ENCODE measurements at places on chromosomes 6 and 20.

DNA sequence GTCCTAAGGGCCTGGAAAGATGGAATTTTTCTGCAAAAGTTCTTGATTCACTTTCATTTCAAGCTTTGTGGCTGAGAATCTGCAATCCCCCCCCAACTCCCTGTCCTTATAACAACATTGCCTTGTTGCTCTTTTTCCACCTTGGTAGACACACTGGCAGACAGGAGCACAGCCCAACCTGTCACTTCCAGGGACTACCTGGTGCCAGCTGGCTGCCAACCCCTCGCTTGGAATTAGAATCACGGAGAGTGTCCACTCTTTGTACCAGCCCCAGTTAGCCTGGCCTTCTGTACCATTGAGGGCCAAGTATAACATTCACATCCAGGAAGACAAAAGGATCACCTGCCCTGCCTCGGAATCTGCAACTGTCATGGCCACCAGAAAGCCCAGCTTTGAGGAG is 74.7 kb downstream of the POPDC3 start:
- ATAC-seq = no peak

GRCh38 chr20:48652961-48653705 is 174.7 kb downstream of the PREX1 start:
- no peak for ATAC-seq

DNA sequence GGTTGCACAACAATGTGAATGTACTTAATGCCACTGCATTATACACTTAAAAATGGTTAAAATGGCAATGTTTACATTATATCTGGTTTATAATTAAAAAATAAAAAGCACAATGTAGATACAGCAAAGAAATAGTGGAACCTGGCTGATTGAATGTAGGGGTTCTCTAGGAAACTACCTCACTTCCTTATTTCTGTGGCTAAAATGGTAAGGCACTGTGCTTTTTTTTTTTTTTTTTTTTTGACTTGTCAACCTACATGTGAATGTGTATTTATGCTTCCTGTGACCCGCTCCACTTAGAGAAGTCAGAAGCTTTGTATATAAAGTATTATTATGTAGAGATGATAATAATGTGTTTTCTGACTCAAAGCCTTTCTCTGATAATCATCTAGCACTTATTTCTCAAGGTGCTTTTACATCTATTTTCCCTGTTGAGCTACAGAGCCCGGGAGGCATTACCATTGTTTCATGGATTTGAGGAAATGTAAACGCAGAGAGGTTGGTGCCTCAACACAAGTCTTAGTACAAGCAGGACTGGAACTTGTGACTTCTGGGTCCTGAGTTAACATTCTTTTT is 55.0 kb downstream of the SOX4 start:
- ATAC-seq = no peak

GRCh38 chr6:130500693-130501092 is 134.9 kb downstream of the TMEM200A start:
- peak; percentile 98 for ATAC-seq

- ATAC-seq = no peak
Observed at GRCh38 chr20:957544-957943, 41.4 kb upstream of the ANGPT4 start.

DNA sequence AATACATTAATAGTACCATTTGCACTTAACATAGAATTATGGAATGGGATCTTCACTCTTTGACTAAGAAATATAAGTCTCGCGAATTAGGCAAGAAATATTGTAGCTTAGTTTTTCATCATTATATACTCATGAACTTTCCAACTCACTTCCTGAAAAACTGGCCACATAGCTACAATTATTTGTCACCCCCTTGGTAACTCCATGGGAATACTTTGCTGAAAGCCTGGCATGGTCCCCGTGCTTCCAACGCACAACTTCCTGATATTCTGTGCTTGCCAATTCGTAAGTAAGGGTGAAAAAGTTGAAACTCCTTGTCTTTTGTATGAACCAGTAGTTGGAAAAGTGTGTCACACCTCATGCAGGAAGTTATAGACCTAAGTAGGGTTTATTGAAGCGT is 23.7 kb upstream of the HLA-DQA1 start:
- no peak for ATAC-seq

DNA sequence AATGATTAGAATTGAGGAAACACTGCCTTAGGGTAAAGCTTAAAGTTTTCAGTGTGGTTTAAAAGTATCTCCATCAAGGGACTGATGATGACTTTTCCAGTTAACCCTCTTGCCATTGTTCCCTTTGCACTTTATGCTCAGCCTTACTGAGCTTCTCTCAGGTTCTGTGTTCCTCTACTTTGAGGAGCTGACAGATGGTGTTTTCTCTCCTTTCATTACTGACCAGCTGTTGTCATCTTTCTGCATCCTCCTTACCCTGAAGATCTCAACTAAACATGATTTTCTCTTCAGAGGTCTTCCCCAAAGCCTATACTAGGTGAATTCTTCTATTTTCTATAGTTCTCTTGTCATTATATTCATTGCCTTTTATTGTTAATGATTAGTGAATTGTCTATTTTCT is 475.6 kb upstream of the SYNCRIP start:
- no peak for ATAC-seq

GRCh38 chr6:467671-468082 is 76.1 kb downstream of the IRF4 start:
- ATAC-seq = no peak

DNA sequence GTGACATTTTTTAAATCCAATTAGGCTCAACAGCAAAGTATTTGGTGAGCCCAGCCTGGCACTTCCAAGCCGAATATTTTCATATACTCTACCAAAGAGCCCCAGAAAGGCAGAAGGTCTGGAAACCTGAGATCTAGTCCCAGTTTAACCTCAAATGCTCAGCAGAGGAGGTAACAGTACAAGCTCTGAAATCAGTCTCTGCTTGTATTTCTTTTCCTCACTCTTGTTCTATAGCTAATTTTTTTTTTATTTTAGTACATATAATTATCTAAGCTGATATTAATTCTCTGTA is 9.1 kb downstream of the SOD2 start:
- no peak for ATAC-seq

DNA sequence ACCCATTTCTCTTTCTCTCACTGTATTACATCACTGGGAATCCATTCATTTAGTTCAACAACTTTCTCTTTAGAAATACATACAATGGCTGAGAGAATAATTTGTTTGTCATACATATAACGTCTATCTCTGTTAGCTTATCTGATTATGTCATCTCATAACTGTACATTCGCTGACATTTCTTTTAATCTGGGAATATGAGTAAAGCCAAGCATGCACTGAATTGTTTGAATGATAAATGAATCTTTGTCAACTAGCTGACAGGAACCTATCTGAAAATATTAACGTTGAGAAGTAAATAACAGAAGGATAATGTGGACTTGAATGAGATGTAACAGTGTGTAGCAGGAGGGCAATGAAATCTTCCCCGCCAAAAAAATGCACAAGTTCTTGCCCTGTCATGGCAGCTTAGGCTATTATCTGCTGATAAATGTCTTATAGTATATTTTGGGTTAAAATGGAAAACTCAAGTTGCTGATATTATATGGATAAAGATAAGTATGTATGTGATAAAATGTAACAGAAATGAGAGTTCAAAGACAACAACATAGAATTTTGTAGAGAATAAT is 581.2 kb upstream of the ADGRB3 start:
- no peak for ATAC-seq

DNA sequence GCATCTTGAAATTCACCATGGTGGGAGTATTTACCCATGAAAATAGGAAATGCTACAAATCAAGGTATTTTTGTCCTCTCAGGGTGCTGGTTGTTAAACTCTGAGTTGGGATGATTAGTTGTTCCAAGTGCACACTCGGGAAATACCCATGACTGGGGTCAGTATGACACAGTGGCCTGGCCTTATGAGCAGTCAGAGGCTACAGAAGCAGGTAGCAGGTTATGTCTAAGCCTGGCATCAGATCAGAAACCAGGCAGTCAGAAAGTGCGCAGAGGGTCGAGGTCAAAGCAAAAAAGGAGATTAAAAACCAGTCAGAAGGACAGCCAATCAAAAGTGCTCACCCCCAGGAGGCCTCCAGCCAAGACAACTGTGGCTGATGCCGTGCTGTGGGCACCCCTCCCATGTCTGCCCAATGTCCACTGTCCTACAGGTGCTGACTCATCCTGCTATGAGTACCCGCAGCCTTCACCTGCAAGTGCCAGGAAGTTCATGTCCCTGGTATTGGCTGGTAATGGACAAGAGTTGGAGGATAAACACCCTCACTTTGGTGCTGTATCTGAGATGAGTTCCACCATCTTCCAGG is 117.4 kb upstream of the SLC24A3 start:
- no peak for ATAC-seq

DNA sequence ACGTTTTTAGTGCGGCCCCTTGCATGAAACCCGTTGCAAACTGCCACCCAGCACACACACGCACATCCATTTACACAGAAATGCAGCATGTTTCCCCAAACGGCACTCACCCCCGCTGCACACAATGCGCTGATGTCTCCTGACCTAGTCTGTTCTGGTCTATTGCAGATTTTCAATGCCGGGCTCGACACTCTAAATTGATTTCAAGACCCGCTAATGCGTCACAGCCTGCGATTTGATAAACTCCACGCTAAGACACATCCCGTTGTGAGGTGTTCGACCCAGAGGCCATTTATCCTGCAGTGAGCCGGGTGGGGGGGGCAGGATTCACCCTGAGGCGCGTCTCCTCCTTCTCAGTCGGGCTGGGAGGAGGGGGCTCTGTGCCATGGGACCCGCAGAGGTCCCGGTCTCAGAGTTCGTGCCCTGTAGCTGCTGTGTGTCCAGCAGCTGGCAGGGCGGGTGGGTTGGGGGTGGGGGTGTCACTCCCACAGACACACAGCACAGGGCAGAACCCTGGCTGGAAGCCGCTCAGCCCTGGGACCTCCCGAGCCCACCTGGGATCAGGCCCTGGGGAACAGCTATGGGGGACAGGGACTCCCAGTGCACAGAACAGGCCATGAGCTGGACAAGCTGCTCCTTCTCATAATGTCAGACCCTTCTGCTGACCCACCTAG is 367.9 kb downstream of the PREX1 start:
- no peak for ATAC-seq

DNA sequence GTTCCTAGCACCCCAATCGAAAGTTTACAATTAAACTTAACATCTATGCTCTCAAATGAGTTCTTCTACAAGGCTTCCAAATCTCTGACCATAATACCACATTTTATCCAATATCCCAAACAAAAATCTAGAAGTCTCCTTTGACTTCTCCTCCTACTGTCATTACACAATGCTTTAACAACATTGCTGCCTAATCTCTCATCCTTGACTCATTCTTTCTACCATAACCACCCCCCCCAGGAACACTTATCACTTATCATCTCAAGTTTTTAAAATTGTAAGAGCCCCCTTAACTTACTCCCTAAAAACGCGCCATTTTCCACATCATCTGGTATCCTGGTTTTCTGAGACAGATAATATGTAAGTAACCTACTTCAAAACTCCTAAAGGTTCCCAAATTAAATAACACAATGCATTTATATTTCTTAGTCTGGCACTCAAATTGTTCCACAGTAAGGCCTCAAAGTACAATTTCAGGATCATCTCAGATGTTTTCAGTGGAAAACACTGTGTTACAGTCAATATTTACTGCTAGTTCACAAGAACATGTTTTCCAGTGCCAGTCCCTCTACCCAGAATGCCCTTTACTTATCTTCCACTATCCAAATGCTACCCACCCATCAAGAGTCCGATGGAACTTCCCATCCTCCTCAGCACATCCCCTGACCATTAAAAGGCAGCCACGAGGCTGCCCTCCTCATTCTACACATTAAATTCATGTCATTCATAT is 308.2 kb upstream of the THEMIS start:
- no peak for ATAC-seq

DNA sequence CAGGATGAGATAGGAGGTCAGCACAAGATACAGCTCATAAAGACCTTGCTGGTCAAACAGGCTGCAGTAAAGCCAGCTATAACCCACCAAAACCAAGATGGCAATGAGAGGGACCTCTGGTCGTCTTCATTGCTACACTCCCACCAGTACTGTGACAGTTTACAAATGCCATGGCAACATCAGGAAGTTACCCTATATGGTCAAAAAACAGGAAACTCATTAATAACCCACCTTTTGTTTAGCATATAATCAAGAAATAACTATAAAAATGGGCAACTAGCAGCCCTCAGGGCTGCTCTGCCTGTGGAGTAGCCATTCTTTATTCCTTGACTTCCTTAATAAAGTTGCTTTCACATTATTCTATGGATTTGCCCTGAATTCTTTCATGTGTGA is 30.9 kb downstream of the SLC22A2 start:
- ATAC-seq = no peak

DNA sequence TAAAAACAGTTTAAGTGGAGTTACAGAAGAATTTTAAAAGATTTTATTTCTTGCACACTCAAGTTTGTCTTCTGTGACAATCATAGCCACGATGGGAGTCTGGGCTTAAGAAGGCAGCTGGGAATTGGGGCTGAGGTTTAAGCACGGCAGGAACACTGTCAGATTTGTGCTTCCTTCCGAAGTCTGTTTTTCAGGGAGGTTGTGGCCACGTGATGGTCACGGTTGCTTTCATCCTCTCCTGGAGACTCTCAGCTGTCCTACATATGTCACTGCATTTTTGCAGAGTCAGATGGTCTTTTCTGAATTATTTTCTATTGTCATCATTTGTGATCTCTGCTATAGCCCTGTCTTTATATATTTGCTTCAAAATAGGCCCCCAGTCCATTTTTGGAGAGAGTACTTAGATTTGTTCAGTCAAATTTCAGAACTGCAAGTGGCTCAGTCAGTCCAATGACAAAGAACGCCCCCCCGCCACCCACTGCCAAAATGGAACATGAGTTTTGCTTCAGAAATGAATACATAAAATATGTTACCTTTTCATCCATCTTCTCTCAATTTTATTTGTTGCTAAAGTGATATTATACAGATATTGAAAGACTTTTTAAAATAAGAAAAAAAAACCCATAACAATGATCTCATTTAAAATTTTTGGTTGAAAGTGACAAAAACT is 111.8 kb upstream of the ZFP64 start:
- no peak for ATAC-seq

DNA sequence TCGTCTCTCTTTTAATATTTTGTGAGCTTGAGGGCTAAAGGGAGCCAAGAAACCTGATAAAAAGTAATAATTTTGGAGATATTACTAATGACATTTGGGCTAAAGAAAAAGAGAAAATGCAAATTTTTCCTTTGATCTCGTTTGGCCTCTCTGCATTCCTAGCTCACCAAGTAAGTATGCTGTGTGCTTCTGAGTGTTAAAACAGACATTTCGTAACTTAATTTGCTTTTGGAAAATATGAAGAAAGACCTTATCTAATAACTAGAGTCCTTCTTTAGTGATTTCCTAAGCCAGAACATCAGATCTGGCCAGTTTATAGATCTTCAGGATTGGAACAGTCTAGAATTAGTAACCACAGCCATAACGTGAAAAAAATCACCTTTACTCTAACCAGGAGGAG is 872.9 kb upstream of the SLC35B3 start:
- ATAC-seq = no peak

- ATAC-seq = peak; percentile 35
Observed at GRCh38 chr6:56840467-56841380, 114.2 kb upstream of the BEND6 start.

GRCh38 chr6:75937846-75938245 is 134.6 kb downstream of the IMPG1 start:
- ATAC-seq = no peak

- peak; percentile 94 for ATAC-seq
Observed at GRCh38 chr6:30981942-30982772, 1.4 kb upstream of the MUC21 start.
